Hematopoietic multipotent progenitor cell (in vitro differentiated cells): ENCODE measurements at places on chromosomes 13 and 19.

DNA sequence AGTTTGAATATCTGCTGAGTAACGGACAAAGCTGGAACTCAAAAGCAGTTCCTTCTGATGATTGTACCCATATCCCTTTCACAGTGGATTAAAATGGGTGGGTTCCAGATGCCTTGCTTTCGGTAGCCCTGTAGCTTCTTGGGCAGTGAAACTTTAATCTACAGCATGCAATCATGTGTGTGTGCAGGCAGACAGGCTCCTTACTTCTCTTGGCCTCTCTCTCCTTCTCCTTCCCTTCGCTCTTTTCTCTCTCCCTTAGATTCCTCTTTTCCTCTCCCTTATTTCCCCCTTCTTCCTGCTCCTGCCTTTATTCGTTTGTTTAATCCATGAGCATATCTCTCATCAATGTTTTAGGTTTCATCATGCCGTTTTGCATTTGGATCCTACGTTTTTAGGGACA, 8.1 kb downstream of the DGKH start:
- no peak for DNase-seq

GRCh38 chr13:70424928-70425327, 316.7 kb upstream of the KLHL1 start:
- DNase-seq: no peak

DNA sequence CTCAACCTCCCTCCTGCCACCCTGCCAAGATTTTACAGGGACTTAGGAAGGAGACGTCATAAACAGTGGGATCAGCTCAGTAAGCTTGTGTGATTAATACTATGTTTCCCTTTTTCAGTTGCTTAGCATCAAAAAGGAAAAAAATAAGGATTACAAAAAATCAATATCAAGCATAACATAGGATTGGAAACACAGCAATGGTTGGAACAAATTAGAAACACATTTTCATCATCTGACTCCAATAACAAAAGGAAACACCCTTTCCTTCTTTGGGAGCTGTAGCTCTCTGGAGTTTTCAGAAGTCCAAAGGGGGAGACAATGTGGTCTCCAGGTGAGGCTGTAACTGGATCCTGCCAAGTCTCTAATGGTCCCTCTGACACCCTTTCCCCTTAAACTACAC, 233.4 kb downstream of the B3GLCT start:
- no peak for DNase-seq

DNA sequence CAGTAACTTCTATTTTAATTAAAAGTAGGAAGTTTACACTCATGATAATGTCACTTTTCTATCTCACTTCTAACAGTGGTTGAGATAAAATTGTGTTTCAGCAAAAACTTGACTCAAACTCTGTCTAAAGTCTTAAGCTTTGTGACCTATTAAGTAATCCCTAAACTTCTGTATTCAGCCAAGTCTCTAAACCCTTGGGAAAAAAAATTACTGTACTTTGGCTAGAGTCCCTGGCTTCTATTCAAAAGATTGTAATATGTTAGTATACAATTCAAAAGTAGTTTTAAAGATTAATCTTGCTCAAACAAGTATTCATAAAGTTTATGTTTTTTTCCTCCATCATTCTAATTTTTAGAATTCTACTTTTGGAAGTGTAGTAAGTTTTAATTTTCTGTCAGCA, 1248.8 kb downstream of the UQCRFS1 start:
- DNase-seq: no peak

- DNase-seq: no peak
These were observed 2.2 kb downstream of the ANKRD10 start for GRCh38 chr13:110912651-110913051.

GRCh38 chr13:97261254-97262005, 39.3 kb downstream of the MBNL2 start:
- no peak for DNase-seq

DNA sequence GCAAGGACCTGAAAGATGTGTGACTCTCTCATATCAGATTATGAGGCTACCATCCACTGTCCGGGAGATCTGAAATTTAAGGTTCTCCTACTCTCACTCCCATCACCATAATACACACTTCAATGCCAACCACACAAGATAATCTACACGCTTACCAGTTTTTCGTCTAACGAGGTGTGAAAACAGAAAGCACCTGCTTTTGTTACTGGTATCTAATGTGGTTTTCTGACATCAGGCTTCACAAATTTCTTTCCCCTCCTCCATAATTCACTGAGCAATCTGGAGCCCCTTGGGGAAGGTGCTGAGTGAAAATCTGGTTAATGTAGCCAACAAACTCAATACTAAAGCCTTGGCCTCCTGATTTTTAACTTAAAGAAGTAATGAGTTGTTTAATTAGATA, 10.1 kb upstream of the LRCH1 start:
- no peak for DNase-seq

GRCh38 chr13:27020415-27020814, 151.2 kb downstream of the USP12 start:
- no peak for DNase-seq

DNA sequence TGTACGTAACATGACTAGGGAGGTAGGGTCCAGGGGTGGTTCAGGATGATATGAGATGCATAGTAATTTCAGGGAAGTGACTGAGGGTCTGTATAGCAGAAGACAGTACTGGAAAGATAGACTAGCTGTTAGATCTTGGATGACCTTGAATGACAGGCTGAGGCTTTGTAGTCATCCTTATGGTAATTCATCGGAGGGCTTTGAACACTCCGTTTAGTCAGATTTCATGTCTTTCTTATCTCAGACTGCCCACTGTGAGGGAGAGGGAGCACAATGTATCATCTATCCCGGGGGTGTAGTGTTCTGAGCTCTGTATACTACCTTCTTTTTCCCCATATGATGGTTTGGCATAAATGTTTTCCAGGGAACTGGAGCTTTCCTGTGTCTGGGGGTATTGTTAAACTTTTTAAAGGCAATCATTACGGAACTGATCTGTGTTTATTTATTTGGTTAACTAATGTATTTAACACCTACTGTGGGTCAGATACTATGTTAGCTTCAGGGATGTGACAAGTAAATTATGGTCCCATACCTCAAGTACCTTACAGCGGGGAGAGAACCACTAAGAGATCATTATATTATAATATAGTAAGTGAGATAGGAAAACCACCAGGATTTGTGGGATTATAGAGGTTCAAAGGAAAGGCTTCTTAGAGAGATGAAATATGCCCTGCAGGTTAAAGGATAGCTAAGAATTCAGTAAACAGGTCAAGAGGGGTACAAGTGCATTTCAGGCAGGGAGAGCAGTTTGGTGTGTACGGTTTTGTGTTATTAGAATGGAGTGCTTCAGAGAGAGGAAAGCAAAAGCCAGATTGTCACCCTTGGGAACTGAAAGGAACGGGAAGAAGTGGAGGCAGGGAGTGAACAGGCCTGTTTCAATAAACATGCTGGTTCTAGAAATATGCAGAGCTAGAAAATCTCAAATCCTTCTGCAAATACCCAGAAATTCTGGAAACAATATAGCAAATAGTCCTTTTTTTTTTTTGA, 164.8 kb upstream of the KL start:
- DNase-seq: no peak

GRCh38 chr19:49136771-49137171, 17.4 kb downstream of the PPFIA3 start:
- no peak for DNase-seq

- no peak for DNase-seq
These were observed 1.9 kb downstream of the EFNA2 start for GRCh38 chr19:1287354-1288225.
